ENCODE measurements at places on chromosomes 7 and 10. TPM values are rescaled to one million over a fixed set of nuclear protein-coding genes. Genes with fewer than 3 reads are reported as not detected.

OIT3 gene
- 2.3 TPM for total RNA-seq

SLC16A12 gene
- 4.2 TPM for total RNA-seq

HECW1 gene
- total RNA-seq: 0.16 TPM

ETV1 gene
- 34.1 TPM for total RNA-seq

HIP1 gene
- total RNA-seq: 15.0 TPM
